ENCODE measurements at places on chromosomes 5 and 9. TPM values are rescaled to one million over a fixed set of nuclear protein-coding genes. Genes with fewer than 3 reads are reported as not detected.

The ARHGEF37 gene
- total RNA-seq = 1.0 TPM

The ADAMTS6 gene
- total RNA-seq = 2.1 TPM

The ENTREP1 gene
- 1.0 TPM for total RNA-seq

The WDR70 gene
- 38.1 TPM for total RNA-seq

The DEPDC1B gene
- 8.2 TPM for total RNA-seq

The MYMK gene
- total RNA-seq = not detected

The DCANP1 gene
- total RNA-seq = not detected

The F2R gene
- total RNA-seq = 59.3 TPM

The GPBP1 gene
- total RNA-seq = 81.3 TPM

The NMRK1 gene
- 6.1 TPM for total RNA-seq

The RETREG1 gene
- total RNA-seq = 6.3 TPM

DNA sequence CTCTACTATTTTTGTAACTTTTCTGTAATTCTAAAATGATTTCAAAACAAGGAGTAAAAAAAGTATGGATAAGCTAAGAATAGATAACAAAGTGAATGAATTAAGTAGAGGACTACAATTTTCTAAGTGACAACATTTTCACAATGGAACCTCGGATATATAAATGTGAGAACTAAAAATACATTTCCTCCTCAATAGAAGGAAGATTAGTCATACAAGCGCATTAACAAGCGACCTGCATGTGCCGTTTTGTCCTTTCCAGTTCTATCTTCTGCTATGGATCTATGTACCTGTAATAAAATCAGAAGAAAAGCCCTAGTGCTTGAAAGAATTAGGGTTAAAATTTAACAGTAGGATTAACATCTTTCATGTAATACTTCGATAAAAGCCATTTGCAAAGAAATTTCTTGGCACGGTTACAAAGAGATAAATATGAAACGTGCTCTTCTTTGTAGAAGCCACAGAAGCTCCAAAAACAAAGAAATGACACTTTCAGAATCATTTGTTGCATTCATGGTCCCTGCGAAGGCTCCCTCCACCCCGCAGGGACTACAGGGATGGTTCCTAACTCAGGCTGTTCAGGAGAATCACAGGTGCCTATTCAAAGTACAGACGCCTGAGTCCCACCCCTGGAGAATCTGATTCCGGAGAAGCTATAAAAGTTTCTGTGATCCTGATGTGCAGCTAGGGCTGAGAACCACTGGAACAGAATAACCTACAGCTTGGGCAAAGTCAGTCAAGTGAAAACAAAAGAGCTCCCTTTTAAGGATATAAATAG, 216.6 kb upstream of the EFNA5 start:
- peaks cover 6% of the 10 kb centered on the region for H3K4me1 ChIP-seq
- no peaks in the 10 kb centered on the region for H3K36me3 ChIP-seq
- DNase-seq = no peak
- H3K4me3 ChIP-seq = no peak overlapping the region
- H3K27ac ChIP-seq = no peak overlapping the region

DNA sequence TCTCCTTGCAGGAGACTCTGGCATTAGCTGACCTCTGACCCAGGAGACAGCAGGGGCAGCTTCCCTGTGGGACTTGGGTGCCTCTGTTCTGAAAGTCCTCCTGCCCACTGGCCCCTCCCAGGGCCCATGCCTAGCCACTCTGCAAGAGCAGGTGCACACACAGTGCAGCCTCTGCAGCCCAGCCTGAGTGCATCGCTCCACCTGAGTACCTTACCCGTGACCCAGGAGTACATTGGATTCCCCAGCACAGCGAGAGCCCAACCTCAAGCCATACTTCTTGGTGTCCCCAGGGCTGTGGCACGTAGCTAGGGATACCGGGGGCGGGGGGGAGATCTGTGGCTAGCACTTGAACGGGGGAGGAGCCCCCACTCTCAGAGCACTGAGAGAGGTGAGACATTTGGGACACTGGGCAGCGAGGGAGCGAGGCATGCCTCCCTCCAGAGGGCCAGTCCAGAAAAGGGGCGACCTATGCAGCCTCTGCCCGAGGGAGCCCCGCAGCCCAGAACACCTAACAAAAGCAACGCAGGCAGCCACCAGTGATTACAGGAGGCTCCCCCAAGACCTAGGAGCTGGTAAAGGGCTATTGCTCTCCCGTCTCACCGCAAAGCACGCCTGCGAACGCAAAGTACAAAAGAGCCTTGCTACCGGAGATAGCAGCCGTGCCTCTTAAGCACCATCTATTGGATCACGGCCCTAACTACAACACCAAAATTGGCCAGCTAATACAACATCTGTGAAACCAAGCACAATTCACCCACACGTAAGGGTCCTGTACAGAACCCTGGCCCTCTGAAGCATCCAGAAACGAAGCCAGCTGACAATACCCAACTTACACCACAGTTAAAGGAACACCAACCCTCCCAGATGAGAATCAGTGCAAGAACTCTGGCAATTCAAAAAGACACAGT, 826 bp upstream of the PRDM9 start:
- peak; percentile 37 for DNase-seq
- peaks cover 4% of the 10 kb centered on the region for H3K27me3 ChIP-seq
- H3K27ac ChIP-seq = peak overlapping the region; percentile 29
- H3K4me1 ChIP-seq = no peaks in the 10 kb centered on the region
- no peak overlapping the region for H3K4me3 ChIP-seq

DNA sequence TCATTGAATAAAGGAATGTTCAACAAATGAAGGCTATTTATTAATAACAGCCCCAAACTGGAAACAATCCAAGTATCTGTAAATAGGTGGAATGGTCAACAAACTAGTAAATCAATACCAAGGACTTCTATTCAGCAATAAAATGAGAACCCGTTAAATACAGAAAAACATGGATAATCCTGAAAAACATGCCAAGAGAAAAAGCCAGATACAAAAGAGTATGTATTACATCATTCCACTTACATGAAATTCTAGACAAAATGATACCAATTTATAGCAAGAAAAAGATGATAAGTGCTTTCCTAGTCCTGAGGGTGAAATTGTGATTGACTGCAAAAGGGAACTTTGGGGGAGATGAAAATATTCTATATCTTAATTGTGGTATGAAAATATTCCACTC, 3.1 kb downstream of the PJA2 start:
- H3K36me3 ChIP-seq = no peaks in the 10 kb centered on the region
- H3K4me1 ChIP-seq = peaks cover 25% of the 10 kb centered on the region
- H3K27ac ChIP-seq = peak overlapping the region; percentile 68
- peaks cover 15% of the 10 kb centered on the region for H3K27me3 ChIP-seq
- H3K4me3 ChIP-seq = peak overlapping the region; percentile 98

- peaks cover 9% of the 10 kb centered on the region for H3K36me3 ChIP-seq
- H3K27me3 ChIP-seq = peaks cover 3% of the 10 kb centered on the region
- no peak for DNase-seq
Measured at GRCh38 chr9:97388721-97389238, 23.1 kb upstream of the TDRD7 start.

DNA sequence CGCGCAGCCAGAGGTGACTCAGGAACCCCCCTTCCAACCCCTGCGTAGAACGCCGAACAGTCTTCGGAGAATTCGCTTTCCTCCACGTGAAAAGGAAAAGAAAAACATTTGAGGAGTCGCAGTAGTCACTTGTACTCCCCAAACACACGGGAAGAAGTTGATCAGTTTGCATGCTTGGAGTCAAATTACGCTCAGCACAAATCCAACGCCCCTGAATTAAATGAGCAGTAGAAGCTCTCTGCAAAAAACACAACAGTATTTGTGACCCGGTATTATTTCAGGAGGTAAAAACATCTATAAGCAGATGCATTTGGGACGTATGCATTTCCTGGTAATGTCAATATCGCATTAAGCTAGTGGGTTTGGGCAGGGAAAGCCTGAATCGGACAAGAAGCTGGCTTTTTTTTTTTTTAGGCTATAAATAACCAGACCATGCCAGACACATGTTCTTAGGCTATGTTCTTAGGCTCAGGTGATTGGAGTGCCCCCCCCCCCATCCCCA, 854 bp upstream of the ARL15 start:
- DNase-seq = no peak
- peaks cover 5% of the 10 kb centered on the region for H3K27me3 ChIP-seq
- peak overlapping the region; percentile 98 for H3K4me3 ChIP-seq
- H3K4me1 ChIP-seq = peaks cover 9% of the 10 kb centered on the region
- no peaks in the 10 kb centered on the region for H3K36me3 ChIP-seq

- H3K4me1 ChIP-seq = peaks cover 2% of the 10 kb centered on the region
- H3K36me3 ChIP-seq = peaks cover 8% of the 10 kb centered on the region
- DNase-seq = no peak
- H3K4me3 ChIP-seq = no peak overlapping the region
Measured at GRCh38 chr9:88433583-88434255, 45.5 kb downstream of the SPIN1 start.

DNA sequence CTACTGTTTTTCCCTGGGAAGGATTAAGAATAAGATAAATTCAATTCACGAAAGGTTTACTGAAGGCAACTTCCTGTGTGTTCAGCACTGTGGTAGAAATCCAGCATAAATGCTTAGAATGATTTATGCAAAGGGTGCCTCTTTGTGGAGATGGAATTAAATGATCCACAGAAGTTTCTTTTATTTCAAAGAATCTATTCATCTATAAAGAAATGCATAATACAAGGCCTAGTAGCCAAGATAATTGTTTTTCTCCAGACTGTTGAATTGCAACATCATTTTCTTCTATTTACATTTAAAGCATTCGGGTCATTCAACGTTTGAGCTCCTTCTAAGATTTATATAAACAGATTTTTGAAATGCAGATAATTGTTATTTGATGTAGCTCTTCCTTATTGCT, 138.8 kb upstream of the NFIL3 start:
- no peak overlapping the region for H3K4me3 ChIP-seq
- no peaks in the 10 kb centered on the region for H3K36me3 ChIP-seq
- no peaks in the 10 kb centered on the region for H3K27me3 ChIP-seq
- DNase-seq = no peak
- H3K4me1 ChIP-seq = no peaks in the 10 kb centered on the region

DNA sequence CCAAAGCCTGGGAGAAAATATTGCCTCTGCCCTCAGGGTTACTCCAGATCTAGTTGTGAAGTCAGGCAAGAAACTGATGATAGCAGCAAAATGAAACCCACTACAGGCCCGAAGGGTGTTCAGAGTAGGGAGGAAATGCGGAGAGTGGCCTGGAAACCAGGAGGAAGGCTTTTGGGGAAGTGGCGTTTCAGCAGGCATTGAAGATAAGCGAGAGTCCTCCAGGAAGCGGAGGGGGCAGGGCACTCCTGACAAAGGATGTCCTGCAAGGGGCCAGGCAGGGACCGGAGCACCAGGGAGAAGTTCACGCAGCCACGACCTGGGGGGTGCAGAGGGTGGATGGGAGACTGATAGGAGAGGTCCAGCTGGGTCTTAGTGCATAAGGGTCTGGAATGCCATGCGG, 7.8 kb upstream of the FOXI1 start:
- no peak for DNase-seq
- peaks cover 13% of the 10 kb centered on the region for H3K36me3 ChIP-seq
- H3K27ac ChIP-seq = no peak overlapping the region
- peak overlapping the region; percentile 48 for H3K4me3 ChIP-seq
- peaks cover 5% of the 10 kb centered on the region for H3K27me3 ChIP-seq

DNA sequence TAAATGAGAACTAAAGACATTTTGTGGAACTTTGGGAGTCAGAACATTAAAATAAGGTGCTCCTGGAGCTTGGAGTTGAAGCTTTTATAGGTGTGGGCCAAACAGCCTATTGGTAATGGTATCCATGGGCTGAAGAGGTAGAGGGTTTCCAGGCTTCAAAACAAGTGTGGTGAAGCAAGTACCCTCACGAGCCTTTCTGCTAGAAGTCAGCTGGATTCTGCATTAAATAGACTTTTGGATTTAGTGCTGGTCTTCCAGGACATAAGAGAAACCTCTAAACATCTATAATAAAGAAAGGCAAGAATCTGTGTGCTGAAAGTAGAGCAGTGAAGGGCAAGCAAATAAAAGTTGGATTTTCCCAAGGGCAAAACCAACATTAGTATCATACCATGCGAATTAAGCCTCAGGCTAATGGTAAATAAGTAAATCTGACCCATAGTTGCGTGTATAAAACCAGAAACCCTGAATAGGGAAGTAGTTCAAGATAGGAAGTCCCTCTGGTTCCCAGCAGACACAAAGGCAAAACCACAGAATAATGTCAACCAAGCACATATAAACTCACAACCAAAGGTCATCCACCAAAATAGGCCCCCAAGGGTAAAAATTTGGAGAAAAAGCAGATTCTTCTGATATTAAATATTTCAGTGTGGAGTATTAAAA, 306.3 kb downstream of the TLE4 start:
- no peak overlapping the region for H3K4me3 ChIP-seq
- H3K27ac ChIP-seq = no peak overlapping the region
- H3K36me3 ChIP-seq = no peaks in the 10 kb centered on the region
- no peak for DNase-seq
- peaks cover 2% of the 10 kb centered on the region for H3K27me3 ChIP-seq
- H3K4me1 ChIP-seq = no peaks in the 10 kb centered on the region

GRCh38 chr5:142946547-142947426, 176.6 kb downstream of the ARHGAP26 start:
- H3K4me1 ChIP-seq = no peaks in the 10 kb centered on the region
- no peak overlapping the region for H3K27ac ChIP-seq
- no peak for DNase-seq
- H3K36me3 ChIP-seq = no peaks in the 10 kb centered on the region

DNA sequence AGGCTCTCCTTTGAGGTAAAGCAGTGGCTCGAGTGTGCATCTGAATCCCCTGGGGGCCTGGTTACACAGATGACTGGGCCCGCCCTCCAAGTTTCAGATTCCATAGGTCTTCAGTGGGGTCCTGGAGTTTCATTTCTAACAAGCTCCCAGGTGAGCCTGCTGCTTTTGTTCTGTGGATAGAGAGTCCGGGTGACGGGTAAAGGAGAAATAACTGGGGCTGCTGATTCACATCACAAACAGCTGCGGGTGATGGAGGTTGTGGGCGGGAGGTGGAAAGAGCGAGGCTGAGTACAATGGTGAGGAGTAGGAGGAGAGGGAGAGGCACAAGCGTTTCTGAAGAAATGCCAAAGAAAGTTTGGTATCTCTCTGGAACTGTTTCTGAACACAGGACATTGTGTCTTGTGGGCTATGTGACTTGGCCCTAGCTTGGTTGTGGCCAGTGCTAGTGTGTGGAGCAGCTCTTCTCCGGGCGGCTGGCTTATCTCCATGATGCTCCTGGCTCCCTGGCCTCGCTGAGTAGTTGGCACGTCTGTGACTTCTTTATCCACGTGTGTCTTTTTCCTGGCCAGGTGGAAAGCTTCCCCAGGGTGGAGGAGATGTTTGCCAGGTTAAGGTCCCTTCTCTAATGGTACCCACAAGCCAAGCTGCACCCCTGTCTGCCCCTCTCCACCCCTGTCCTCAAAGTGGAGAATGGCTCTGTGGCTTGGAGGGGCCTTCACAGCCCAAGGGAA, 61.7 kb downstream of the HSPA4 start:
- peaks cover 2% of the 10 kb centered on the region for H3K27me3 ChIP-seq
- no peak for DNase-seq
- H3K4me3 ChIP-seq = no peak overlapping the region
- no peaks in the 10 kb centered on the region for H3K36me3 ChIP-seq

- no peak overlapping the region for H3K27ac ChIP-seq
- no peaks in the 10 kb centered on the region for H3K36me3 ChIP-seq
- no peaks in the 10 kb centered on the region for H3K27me3 ChIP-seq
- no peaks in the 10 kb centered on the region for H3K4me1 ChIP-seq
- DNase-seq = no peak
Measured at GRCh38 chr5:96763026-96763425, 44.7 kb downstream of the ERAP1 start.

- no peak overlapping the region for H3K4me3 ChIP-seq
- no peaks in the 10 kb centered on the region for H3K36me3 ChIP-seq
- peaks cover 4% of the 10 kb centered on the region for H3K4me1 ChIP-seq
- DNase-seq = no peak
- no peak overlapping the region for H3K27ac ChIP-seq
Measured at GRCh38 chr5:127206320-127207113, 84.1 kb upstream of the MEGF10 start.

Measured in glutamatergic neuron (in vitro differentiated cells).